ENCODE measurements at places on chromosomes 1 and 21.

DNA sequence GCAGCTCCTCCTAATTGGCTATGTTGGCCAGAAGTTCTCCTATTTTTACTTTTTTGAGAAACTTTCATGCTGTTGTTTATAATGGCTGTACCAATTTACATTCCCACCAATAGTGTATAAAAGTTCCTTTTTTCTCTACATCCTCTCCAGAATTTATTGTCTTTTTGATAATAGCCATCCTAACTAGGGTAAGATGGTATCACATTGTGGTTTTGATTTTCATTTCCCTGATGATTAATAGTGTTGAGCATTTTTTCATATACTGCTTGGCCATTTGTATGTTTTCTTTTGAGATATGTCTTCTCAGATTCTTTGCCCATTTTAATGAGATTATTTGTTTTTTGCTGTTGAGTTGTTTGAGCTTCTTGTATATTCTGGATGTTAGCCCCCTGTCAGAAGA is 46.8 kb downstream of the NTMT2 start:
- DNase-seq = no peak

DNA sequence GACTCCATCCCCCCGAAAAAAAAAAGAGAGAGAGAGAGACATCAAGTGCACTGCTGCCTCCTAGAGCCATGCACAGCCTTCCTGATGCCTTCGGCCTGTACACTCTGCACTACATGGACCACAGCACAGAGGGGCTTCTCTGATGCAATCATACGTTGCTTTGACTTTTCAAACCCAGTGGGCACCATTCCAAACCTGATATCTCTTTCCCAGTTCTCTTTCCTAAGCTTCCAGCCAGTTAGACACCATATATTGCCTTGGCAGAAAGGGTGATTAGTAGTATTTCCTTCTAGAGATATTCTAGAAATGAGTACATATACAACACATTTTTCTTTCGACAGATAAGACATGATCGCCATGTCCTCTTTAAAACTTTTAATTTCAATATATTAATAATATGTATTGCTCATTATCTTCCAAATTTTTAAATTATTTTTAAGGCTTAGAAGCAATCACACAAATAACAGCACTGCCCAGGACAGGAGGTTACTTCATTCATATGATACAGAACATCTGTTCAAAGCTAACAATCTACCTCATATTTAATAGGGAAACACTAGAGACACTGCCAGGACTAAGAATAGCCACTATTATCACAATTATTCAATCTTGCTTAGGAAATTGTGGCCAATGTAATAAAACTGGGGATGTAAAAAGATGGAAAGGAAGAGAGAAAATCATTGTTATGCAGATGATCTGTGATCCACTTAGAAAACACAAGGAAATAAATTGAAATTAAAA is 9.9 kb downstream of the CLCA1 start:
- no peak for DNase-seq

GRCh38 chr1:228013131-228013934 is 6.5 kb downstream of the WNT3A start:
- peak; percentile 15 for DNase-seq

DNA sequence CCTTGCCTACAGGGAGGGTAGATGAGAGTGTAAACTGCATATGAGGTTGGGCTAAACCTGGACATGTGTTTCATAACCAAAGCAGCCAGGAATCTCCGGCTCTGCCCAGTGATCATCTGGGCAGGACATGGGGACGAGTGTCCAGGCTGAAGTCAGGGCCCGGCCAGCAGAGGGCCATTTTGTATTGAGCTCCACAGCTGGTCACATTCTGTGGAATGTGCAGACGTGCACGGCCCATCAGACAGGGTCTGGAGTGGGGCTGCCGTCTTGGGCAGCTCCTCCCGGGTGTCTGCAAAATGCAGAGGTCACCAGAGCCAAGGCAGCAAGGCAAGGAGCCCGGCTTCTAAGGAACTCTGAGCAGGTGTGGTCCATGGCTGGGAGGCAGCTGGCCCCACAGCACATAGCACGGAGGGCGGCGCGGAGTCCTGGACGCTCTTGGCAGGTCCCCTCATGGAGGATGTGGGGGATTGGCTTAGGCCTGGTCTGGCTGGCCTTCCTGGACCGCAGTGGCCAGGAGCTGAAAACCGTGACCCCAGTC is 6.2 kb downstream of the LRRC3 start:
- DNase-seq = no peak

DNA sequence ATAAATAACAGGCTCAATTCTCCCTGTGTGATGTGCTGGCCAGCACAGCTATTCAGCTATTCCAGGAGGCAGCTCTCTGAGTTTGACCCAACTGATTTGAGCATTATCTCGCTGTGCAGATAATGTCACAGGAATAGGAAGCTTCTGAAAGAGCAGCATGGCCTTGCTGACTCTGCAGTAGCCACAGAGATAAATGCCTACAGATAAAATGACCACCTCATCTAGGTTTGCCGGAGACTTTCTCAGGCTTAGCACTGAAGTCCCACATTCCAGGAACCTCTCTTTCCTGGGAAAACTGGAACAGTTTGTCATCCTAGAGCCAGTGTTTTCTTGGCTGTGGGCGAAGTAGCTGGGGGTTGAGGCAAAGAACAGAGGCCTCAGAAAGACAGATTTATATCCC is 98.9 kb downstream of the MRPL39 start:
- DNase-seq = no peak

- no peak for DNase-seq
These were observed 582.6 kb upstream of the TMPRSS15 start for GRCh38 chr21:18986197-18986596.

GRCh38 chr1:110872366-110872744 is 593 bp upstream of the CD53 start:
- no peak for DNase-seq

DNA sequence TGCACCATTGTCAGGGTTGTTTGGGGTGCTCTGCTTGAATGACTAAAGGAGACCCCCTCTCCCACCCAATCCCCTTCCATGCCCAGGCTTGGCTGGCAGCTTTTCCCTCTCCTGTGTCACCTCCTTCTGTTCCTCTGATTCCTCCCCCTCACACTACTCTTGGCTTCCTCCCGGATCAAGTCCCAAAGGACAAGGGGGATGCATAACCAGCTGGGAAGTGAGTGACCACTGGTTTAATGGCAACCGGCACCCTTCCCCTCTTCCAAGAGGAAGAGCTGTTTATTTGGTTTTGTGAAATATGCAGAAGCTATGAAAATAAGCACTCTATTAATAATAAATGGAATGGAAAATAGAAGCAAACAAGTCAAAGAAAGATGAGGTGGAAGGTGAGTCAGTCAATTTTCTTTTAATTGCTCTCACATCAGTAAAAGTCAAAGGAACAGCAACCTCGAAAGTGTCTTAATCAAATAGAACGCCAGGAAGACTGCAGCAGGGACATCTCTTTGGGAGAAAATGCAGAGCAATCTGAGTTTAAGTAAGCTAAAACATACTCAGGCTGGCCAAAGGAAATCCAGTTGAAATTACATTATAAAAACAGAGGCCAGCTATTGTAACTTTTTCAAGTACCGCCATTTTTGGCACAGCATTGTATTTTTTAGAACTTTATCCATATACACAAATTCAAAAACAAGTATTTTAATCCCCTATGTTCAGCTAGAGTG is 322.5 kb downstream of the SIPA1L2 start:
- no peak for DNase-seq

DNA sequence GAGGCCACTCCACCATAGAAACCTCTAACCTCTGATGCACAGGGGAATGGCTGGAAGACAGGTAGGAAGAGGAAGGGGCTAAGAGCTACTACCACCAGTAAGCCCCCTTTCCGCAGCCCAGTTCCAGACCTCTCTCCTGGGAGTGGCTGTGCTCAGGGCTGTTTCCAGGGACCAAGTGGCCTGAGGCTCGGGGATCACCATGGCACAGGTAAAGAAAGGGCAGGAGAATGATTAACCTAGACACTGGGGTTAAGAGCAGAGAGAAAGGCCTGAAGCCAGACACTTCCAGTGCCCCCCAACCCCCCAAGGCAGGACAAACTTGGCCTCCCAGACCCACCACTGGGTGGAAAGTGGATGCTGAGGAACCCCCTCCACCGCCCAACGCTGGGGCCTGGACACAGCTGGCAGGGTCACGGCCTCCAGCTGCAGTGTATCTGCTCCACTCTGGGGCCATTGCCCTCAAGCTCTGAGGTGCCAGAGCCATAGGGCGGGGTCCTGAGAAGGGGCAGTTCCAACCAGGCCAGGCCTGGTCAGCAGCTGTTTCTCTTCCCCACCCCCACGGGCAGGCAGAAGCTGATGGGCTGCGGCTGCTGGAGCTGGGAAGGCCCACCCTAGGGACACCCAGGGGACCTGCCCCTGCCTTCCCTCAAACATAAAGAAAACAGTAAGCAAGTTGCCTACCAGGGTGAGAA is 2.6 kb downstream of the TAGLN2 start:
- DNase-seq = peak; percentile 45

DNA sequence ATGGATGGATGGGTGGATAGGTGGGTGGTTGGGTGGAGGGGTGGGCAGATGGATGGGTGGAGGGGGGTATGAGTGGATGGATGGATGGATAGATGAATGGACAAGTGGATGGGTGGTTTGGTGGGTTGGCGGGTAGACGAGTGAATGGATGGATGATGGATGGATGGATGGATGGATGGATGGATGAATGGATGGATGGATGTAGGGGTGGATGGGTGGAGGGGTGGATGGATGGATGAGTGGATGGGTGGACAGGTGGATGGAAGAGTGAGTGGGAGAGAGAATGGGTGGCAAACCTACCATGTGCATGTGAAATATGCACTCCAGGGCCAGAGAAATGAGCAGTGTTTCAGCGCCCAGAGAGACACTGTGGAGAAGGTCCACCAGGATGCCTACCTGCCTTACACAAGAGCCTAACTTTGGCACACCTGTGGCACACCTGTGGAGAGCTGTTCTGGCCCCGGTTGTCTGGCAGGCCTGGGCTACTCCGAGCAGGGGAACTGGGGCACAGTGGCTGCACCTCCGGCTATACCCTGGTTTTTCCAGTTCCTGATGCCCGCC is 12.8 kb downstream of the EPHA2 start:
- no peak for DNase-seq

- no peak for DNase-seq
These were observed 418.1 kb downstream of the ADGRL2 start for GRCh38 chr1:82218846-82219245.

- no peak for DNase-seq
These were observed 64.7 kb downstream of the KCND3 start for GRCh38 chr1:111924786-111925185.

GRCh38 chr21:21458124-21458631 is 460.0 kb downstream of the NCAM2 start:
- DNase-seq = no peak

DNA sequence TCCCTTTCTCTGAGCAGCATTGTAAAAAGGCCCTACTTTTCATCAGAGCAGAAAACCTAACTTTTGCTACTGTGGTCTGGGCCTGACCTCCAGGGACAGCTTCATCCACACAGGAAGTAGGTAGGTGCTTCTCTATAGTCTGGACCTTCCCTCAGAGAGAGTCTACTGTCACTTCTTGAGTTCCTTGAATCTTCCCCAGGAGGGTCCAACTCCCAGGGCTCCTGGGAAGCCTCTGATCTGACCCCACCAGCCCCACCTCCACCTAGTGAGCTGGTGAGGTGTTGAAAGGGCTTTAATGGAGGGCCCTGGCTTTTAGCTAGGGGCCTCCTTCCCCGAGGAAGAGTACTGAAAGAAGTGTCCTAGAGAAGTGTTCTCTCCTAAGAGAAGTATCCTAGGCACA is 2.7 kb upstream of the VANGL2 start:
- no peak for DNase-seq

DNA sequence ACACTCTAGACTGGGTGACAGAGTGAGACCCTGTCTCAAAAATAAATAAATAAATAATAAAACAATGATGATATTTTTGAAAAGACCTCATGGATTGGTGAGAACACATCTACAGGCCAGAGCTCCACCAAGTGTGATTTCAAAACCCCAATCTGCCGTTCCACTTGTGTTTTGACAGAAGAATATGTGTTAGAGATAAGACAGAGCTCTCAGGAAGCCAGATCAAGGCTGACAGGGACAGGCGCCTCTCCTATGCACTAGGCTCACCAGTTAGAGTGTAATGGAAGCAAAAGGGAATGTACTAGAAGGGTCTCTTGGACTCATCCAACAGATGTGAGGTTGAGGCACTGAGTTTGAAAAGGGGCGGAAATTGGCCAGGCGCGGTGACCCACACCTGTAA is 110.7 kb upstream of the ERRFI1 start:
- DNase-seq = no peak

DNA sequence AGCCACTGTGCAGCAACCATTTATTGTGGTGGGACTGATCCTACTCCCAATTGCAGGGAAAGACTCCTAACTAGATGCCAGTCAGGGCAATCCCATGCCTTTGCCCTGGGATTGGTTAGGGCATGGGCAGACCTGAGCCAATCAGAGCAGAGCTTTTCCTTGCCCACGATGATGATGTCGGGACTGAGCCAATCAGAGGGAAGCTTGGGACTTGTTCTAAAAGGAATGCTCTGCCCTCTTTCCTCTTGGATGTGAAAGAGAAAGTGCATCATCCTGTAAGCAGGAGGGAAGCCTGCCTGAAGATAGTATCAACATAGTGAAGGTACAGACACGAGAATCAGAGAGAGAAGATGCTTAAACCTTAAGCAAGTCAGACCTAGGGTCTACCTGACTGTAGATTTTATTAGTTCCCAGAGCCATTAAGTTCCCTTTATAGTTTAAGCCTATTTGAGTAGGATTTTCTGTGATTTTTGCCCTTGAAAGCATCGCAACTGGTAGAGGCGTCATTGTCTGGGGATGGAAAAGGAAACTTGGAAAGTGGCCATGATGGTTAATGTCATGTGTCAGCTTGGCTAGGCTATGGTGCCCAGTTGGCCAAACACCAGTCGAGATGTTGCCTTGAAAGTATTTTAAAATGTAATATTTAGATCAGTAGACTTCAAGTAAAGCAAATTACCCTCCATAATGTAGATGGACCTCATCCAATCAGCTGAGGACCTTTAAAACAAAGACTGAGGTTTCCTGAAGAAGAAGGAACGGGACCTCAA is 19.9 kb downstream of the IRF2BP2 start:
- DNase-seq = no peak

DNA sequence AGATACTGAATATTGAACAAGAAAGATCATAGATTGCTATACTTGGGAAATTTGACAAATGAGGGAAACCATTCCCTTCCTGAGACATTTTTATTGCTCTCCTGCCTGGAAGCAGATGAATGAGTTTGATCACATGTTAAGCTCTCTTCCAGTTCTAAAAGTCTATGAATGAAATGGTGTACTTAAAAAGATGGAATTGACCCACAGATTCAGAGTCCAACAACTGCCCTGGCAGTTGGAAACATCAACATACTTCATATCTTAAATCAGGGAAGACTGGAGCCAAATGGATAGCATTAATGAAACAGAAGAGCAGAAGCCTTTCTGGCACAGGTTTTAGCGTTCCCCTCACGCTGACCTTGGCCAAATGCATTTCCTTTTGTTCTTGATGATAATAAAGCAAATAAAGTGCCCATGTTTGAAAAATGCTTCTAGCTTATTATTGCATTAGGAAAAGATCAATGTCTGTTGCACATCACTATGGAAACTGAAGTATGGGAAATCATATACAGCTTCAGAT is 142.6 kb downstream of the ESRRG start:
- DNase-seq = no peak

- no peak for DNase-seq
These were observed 20.1 kb downstream of the TP73 start for GRCh38 chr1:3672231-3672970.
